ENCODE measurements at places on chromosomes 1 and 21.

- no peak for DNase-seq
These were observed 22.5 kb upstream of the ZNF648 start for GRCh38 chr1:182083851-182084486.

- DNase-seq: no peak
These were observed 428.0 kb upstream of the BEND5 start for GRCh38 chr1:49204720-49205119.

GRCh38 chr1:165843304-165843703 lies 15.9 kb downstream of the UCK2 start:
- no peak for DNase-seq

- no peak for DNase-seq
These were observed 199.3 kb downstream of the TTLL7 start for GRCh38 chr1:83799594-83799993.

DNA sequence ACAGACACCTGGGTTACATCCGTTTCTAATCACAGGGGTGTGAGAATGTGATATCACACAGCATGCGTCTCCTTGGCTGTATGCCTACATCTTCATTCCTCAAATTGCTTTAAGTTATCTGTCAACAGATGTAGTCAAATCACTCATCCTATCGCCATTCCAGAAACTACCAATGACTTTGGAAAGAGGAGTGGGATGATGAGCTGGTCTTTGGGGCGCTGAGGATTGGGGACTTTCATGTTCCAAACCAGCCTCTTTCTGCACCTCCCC lies 104.8 kb downstream of the NAV1 start:
- DNase-seq: no peak

DNA sequence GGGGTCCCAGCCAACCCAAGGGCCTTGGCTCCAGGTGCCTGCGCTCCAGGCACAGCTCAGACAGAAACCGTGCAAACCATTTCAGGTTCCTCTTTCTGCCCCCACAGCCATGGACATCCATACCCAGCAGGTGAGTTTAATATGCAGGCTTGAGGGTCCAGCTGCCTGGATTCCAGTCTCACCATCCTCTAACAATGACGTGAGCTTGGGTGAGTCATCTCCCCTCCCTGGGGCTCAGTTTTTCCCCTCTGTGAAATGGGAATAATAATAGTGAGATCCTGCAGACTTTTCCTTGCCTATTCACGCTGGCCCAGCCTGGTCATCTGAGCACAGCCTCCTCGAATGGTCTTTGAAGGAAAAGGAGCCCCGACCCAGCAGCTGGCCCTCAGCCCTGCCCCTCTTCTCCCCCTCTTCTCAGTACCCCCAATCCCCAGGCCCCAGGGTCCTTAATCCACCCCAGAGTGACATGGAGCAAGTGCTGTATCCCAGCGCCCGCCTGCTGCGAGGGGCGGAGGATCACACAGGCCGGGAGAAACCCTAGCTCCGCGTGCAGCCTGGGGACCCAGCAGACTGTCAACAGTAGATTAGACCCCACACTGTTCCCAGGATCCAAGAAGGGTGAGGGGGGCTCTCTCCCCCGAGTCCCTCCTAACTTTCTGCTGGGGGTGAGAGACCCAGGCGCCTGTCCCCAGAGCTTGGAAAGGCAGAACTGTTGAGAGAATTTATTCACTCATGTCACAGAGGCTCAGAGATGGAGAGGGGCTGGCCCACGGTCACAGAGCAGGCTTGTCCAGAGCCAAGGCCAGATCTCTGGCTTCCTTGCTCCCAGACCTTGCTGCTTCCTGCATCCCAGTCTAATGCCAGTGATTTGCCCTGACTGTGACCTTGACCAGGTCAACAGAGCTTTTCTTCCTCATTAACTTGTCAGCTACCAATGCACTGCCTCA lies 49.2 kb downstream of the TAS1R2 start:
- DNase-seq: no peak

DNA sequence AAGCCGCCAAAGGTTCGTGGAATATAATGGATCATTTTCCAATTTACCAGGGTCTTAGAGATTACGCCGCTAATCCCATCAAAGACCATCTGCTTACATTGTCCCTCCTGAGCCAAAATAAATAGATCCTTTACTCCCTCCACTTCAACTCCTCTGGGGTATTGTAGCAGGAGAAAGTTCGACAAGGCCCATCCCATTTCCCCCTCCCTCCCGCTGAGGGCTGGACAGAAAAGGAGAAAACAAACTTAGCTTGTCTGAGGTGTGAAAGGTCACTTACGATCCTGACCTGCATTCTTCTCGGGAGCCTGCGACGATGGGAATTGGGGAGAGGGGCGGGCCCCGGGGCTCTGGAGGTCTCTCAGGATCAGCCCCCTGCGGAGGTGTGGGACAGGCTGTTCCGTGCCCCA lies 60.8 kb downstream of the MEF2D start:
- DNase-seq: no peak

DNA sequence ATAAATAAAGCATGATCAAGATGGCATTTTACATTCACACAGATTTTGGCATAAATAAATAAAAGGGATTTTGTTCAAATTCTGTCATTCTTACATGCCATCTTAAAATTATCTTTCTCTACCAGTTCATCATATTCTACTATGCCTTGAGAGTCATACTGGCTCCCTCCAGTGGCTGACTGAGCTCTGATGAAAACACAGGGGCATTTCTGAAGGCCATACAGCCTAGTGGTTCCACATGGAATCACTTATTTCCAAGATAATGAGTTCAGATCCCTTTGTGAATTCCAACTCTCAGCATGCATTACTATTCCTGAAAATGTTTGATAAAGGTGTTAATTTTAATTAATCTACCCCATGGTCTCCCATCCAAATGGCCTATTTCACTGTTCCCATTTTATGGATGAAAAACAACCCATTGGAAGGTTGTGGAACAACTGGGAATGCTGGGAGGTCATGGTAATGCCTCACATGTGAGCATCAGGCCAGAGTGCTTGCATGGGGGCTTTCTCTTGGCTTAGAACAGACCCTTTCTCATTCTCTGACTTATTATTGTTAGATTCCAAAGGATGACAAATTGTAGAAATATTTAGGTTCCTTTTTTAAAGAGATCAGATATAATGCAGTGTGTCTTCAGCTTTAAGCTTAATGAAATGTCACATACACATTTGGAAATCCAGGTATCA lies 622.4 kb upstream of the PKN2 start:
- DNase-seq: no peak

DNA sequence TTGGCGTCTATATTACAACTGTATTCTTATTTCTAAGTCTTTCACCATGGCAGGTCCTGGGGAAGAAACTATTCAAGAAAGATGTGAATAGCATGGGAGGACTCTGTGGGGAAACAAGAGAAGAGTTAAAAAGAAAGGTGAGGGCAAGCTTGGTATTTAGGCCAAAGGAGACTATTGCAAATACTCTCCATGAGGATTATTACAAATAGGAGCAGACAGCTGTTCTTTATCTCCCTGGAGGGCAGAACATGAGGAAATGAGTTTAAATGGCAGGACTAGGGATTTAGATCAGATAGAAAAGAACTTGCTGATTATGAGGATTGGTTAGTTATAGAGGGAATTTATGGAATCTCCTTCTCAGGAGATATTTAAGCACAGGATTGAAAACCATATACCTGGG lies 186.8 kb downstream of the CDC7 start:
- DNase-seq: no peak

DNA sequence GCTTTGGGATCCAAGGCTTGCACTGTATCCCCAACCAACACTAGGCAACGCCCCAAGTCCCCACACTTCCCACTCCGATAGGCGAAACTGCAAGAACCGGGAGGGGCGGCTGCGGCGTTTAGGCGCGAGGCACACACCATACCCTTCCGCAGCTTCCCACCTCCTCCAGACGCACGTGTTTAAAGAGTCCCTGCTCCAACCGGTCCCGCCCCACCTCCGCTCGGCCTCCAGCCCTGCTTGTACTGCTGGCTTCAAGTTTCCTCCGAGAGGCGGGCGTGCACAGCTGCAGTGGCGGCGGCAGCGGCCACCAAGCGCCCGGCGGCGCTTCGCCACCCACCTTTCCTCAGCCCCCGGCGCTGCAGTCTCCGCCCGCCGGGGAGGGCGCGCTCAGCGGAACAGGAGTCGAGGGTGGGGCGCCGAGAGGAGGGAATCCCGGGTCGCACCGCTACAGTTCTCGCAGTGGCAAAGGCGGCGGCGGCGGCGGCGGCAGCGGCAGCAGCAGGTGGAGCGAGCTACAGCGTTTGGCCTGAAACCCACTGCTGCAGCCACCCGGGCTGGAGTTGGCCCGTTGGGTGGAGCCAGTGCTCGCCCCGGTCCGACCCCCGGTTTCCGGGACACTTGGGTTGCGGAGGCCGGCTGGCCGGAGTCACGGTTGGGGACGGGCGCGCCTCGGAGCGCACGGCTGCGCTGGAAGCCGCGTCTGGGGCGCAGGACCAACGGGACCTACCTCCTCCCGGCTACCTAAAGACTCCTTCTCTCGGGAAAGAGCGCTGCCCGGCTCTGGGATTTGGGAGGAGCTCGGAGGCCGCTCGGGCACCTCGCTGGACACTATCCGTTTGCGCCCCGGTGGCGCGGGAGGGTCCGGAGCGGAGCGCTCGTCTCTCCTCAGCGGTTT lies at the start of gene CNIH3:
CNIH3 (plus strand) TSS at position 457 of the 895 bp plus-strand sequence. CDS start 858 bp downstream, outside the sequence.
- DNase-seq: no peak

- DNase-seq: no peak
These were observed 15.1 kb upstream of the FOXJ3 start for GRCh38 chr1:42350086-42350485.

- DNase-seq: no peak
These were observed 78.6 kb upstream of the ACTL8 start for GRCh38 chr1:17676387-17677060.

- DNase-seq: no peak
These were observed 77.6 kb upstream of the VAV3 start for GRCh38 chr1:108042610-108043009.

DNA sequence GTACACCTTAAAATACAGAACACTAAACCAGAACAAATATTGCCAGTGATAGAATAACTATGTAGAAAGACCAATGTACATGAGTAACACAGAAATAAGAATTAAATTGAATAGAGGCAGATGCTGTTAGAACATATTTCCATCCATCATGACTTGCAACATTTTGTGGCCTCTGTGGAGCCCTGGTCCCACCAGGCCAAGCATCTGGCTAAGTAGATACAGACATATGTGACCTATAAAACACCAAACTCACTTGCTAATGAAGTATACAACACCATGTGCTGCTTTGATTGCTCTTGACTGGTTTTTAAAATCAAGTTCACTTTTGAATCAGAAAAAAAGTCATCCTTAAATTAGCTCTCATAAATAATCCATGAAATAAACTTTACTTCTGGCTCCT lies 20.5 kb downstream of the SLC19A2 start:
- no peak for DNase-seq

GRCh38 chr21:37253991-37254390 lies 13.1 kb downstream of the VPS26C start:
- no peak for DNase-seq

DNA sequence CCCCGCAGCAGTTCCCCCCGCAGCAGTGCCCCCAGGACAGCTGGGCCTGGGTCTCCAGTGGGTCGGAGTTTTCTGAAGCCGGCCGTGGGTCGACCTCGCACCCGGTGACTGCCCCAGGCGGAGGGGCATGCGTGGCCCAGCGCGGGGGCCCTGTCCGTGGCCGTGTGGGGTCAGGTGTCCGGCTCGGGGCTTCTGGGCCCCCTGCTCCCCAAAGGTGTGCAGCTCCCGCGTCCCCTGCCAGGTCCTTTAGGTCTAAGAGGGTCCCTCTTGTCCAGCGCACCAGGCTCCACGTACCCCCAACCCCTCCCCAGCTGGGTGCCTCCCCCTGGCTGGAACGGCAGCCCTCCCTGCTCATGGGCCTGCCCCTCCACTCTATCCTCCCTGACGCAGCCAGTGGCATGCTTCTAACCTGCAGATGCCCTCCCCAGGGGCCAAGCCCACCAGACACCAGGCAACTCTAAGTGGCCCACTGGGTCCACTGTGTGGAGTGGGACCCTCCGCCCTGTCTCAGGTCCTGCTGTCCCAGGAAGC lies 5.9 kb upstream of the HES4 start:
- DNase-seq: no peak

DNA sequence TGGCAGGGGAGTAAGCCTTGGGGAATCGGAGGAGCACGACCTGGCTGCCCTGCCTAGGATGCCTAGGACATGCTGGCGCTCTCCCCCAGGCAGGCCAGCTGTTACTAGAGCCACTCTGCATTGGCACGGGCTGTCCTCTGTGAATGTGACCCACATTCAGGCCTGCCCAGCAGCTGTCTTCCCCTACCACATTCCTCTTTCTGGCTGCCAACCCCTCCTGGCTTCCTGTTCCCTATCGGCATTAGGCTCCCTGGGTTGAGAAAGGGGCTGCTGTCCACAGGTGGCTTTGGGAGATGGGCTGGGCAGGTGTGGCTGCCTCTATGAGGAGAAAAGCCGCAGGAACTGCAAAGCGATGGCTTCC lies 2.3 kb upstream of the NFASC start:
- no peak for DNase-seq

DNA sequence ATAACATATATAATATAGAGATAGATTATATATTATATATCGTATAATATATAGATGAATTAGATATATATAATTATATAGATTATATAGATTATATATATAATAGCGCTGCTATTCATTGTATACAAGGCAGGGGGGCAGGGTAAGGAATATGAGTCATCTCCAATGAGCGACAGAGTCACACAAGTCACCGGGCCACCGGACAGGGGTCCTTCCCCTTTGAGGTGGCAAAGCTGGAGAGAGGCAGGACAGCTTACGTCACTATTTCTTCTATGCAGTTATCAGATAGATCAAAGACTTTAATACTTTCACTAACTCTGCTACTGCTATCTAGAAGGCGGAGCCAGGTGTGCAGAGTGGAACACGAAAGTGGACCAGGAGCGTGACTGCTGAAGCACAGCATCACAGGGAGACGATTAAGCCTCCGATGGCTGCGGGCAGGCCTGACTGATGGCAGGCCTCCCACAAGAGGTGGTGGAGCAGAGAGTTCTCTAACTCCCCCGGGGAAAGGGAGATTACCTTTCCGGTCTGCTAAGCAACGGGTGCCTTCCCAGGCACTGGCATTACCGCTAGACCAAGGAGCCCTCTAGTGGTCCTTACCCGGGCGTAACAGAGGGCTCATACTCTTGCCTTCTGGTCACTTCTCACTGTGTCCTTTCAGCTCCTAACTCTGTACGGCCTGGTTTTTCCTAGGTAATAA lies 2154.7 kb downstream of the MRPL39 start:
- DNase-seq: no peak

DNA sequence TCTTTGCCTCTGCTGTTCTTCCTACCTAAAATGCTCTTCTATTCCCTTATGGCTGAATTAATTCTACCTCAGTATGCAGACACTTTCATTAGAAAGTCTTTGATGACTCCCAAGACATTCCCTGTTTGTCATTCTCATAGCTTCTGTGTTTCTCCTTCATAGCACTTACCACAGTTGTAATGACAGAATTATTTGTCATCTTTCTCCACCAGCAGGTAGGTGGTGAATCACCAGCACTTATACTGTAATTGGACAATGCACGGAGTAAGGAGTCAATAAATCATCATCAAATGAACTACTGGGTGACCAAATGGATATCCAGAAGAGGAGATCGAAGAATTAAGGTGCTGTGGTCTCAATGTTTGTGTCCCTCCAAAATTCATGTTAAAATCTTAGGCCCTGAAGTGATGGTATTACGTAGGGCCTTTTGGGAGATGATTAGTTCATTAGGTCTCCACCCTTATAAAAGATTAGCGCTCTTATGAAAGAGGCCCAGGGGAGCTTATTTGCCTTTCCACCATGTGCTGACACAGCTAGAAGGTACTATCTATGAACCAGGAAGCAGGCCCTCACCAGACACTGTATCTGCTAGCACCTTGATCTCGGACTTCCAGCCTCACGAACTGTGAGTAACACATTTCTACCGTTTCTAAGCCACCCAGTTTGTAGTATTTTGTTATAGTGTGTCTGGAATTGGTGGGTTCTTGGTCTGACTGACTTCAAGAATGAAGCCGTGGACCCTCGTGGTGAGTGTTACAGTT lies 2.4 kb upstream of the CCT8 start:
- DNase-seq: no peak
